GM12865 (cell line): ENCODE measurements at places on chromosomes 16 and 17.

GRCh38 chr17:62786646-62787045 lies 21.5 kb downstream of the MARCHF10 start:
- no peak for DNase-seq

DNA sequence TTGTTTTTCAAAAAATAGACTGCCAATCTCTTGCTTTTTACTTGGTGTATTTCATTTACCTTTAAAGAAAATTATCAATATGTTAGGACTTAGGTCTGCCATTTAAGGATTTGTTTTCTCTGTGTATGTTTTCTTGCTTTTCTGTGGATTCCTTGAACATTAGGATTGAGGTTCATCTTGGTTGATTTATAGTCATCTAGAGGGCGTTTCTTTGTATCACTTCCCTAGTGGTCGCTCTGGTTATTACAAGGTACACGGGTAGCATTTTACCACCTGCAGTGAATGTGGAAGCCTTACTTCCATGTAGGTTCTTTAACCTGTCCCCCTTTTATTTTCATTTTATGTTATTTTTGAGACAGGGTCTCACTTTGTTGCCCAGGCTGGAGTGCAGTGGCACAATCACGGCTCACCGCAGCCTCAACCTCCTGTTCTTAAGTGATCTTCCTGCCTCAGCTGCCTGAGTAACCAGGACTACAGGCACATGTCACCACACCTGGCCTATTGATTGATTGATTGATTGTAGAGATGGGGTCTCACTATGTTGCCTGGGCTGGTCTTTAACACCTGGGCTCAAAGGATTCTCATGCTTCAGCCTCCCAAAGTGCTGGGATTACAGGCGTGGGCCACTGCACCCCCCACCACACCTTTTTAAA lies 35.2 kb upstream of the CBX4 start:
- DNase-seq: peak; percentile 48

- DNase-seq: no peak
Measured at GRCh38 chr16:89637379-89637778, 20.1 kb downstream of the CHMP1A start.

GRCh38 chr16:58413359-58413758 lies 21.1 kb downstream of the GINS3 start:
- no peak for DNase-seq

DNA sequence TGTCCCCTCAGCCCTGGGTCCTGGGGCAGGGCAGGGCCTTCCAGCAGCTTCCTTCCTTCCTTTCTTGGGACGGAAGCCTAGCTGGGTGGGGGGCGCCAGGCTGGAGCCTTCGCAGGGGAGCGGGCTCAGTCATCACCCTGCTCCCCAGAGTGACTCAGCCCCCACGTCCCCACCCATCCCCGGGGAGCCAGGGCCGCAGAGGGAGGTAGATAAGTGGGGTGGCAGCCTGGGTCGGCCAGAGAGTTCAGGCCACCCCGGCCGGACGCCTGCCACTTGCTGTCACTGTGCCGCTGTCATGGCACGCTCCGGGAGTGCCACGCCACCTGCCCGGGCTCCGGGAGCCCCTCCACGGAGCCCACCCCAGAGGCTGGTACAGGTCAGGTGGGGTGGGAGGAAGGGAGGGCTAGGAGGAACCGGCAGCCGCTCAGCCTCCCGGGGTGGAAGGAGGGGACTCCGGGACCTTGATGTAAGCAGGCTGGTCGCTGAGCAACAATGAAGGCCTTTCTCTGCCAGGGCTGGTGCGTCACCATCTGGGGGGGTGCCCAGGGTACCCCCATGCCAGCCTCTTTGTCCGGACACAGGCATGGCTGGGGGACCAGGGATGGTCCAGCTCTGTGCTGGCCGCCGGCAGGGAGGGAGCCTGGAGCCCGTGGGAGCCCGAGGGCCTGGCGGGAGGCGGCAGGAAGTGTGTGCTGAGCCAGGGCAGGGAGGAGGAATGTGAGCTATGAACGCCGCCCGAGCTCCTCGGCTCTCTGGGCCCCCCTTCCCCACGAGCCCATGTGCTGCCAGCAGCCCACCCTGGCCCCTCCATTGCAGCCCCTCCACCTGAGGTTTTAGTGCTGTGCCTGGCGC lies 6.6 kb downstream of the NHERF2 start:
- no peak for DNase-seq

- DNase-seq: no peak
Measured at GRCh38 chr16:72166151-72166550, 5.8 kb downstream of the PMFBP1 start.

DNA sequence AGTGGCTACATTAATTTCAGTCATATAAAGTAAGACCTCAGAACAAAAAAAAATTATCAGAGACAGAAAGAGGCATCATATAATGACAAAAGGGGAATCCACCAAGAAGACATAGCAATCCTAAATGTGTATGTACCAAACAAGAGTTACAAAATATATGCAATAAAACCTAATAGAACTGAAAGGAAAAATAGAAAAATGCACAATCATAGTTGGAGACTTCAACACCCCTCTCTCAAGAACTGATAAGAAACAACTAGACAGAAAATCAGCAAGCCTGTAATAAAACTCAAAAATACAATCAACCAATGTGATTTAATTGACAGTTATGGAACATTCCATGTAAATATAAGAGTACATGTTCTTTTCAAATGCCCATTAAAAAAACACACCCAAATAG lies 61.3 kb upstream of the C16orf82 start:
- DNase-seq: no peak

DNA sequence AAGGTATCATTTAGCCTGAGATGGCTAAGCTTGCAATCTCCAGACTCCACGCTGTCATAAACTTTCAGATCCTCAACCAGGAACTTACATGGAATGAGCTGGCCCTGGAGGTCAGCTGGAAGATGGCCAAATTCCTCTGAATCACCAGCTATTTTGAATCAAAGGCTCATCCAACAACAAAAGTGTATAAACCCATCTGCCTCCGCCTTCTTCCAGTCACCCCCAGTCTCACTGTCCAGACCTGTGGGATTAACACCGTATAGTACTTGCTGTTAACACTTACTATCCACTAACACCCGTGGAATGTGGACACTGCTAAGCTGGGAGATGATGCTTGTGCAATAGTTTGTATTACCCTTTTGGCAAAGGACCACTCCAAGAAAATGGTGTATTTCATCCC lies 1.9 kb upstream of the LCMT1 start:
- DNase-seq: no peak

- DNase-seq: no peak
Measured at GRCh38 chr16:118857-119256, 19.6 kb downstream of the NPRL3 start.

GRCh38 chr17:50257676-50258224 lies 16.5 kb upstream of the TMEM92 start:
- DNase-seq: no peak

DNA sequence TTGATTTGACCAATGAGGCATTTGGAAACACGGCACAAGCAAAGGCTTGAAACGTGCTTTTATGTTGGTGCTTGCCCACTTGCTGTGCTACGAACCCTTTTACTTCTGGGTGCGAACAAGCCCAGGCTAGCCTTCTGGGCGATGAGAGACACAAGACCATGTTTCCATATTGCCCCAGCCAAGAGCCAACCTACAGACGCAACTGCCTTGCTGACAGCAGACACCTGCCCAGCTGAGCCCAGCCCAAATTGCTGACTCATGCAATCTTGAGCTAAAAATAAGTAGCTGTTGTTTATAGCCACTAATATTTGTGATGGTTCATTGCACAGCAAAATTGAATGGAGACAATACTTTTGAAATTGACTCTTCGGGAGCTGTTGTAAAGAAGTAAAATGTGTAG lies 464.5 kb downstream of the WWOX start:
- no peak for DNase-seq

DNA sequence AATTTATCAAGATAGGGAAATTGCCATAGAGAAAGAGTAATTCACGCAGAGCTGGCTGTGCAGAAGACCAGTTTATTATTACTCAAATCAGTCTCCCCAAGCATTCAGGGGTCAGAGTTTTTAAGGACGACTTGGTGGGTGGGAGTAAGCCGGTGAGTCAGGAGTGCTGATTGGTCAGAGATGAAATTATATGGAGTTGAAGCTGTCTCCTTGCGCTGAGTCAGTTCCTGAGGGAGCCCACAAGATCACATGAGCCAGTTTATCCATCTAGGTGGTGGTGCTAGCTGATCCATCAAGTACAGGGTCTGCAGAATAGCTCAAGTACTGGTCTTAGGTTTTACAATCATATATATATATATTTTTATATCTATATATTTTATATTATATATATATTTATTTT lies 6.0 kb upstream of the AQP8 start:
- no peak for DNase-seq

DNA sequence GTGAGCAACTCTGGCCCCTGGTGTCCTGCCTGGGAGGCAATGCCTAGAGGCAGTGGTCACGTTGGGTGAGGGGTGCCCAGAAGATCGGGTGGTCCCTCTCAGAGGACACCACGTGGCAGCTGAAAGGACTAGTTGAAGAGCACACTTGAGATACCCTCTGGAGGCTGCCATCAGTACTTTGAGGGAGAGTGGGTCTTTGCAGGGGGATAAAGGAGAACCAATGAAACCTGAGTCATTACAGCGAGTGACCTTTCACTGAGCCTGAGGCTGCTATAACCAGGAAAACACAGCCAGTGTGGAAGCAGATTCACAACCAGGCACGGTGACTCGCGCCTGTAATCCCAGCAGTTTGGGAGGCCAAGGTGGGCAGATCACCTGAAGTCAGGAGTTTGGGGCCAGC lies 18.9 kb downstream of the CA4 start:
- DNase-seq: no peak

- no peak for DNase-seq
Measured at GRCh38 chr17:39393736-39394135, 7.7 kb downstream of the FBXL20 start.

- DNase-seq: no peak
Measured at GRCh38 chr16:67407176-67407787, 9.0 kb downstream of the ZDHHC1 start.

DNA sequence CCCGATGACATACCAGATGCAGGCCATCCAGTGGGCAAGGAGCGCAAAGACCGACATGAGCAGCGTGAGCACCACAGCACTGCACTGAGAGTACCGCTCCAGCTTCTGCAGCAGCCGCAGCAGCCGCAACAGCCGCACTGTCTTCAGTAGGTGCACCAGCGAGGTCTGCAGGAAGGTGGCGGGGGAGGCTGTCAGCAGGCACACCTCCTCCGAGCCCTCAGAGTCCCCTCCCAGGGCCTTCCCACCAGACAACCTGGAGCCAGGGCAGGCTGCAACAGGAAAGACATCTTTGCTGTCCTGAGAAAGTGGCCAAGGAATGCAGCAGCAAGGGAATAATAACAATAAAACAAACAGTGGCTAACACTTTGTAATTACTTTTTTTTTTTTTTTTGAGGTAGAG lies 9.1 kb downstream of the KCNH4 start:
- DNase-seq: no peak

GRCh38 chr16:87740909-87741424 lies 24.8 kb downstream of the KLHDC4 start:
- no peak for DNase-seq

DNA sequence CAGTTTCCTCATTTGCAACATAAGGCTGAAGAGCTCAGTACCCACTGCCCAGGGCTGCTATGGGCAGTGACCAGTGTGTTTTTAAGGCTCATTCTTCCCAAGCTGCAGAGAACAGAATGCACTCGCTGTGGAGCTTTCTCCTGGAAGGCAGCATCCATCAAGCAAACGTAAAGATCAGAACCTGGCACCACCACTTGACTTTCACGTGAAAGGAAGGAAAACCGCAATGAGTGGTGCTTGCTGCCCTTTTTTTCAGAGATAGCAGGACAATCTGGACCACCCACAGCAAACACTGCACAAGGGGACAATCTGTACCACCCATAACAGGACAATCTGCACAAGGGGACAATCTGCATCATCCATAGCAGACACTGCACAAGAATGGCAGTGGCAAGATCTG lies 11.2 kb downstream of the CSNK1D start:
- DNase-seq: no peak

- no peak for DNase-seq
Measured at GRCh38 chr16:24520983-24521382, 18.4 kb upstream of the RBBP6 start.

DNA sequence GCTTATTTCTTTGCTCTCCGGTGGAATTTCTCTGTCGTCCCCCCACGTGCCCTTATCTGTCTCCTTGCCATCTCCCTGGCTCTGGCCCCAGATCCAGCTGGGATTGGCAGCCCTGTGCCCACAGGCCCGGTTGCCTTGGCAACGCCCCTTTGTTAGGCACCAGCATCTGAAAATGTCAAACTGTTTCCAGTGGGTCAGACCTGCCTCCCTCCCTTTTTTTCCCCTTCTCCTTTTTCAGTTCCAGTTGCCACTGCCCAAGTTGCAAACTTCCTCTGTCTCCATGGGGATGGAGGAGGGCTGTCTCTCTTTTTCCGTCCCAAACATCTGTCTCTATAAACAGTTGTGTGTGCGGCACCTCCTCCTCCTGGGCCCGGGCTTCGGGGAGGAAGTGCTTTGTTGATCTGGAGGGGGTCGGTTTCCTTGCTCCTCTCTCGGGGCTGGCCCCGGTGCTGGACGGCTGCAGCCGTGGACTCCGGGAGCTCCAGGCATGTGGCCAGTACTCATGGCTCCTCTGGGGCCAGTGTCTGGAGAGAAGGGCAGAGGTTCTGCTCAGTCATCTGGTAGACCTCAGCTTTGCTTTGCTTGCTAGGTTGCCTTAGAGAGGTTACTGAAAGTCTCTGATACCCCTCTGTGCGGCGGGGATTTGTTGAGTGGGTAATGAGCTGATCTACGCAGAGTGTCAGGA lies 35.3 kb downstream of the SOCS3 start:
- DNase-seq: no peak

DNA sequence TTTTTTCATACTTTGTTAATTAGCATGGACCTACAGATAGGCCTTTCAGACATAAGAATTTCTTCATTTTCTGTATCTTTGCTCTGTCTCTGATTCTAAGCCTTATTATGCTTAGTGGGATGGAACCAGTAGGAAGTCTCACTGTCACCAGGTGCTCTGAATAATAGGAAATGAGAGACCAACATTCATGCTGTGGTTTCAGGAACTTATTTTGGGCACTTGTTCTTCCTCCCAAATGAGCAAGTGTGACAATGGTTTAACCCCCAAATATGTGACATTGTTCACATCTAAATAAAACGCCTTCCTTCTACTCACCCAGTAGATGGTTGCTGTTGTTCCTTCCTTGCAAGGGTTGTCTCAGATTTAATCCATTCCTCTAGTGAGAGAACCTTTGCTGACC lies 100.2 kb downstream of the SYCE1L start:
- DNase-seq: peak; percentile 9

GRCh38 chr16:549544-550263 lies 10.5 kb upstream of the PRR35 start:
- no peak for DNase-seq
